ENCODE measurements at places on chromosomes 3 and 15.
A peak's percentile ranks its signal among the peaks of the same experiment; 100 is the strongest.

DNA sequence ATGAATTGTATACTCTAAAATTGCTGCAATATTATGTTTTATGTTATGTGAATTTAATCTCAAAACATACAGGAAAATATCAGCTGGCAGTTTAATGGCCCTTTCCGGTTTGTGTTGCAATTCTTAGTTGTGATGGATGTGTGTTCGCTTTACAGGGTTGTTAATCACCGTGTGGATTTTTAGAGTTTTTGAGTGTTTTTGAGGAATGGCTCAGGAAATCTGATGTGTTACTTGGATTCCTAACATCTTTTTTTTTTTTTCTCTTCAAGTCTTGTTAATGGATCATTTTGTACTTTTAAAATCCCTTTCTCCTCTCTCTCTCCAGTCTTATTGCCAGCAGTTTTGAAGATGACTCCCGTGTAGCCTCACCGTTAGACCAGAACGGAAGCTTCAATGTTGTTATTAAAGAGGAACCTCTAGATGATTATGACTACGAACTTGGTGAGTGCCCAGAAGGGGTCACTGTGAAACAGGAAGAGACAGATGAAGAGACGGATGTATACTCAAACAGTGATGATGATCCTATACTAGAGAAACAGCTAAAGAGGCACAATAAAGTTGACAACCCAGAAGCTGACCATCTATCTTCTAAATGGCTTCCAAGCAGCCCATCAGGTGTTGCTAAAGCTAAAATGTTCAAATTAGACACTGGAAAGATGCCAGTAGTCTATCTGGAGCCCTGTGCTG lies 35.7 kb downstream of the MGA start:
- H3K4me1 ChIP-seq, result no peaks in the 10 kb centered on the region
- DNase-seq, result peak; percentile 37
- no peaks in the 10 kb centered on the region for H3K27me3 ChIP-seq
- no peaks in the 10 kb centered on the region for H3K36me3 ChIP-seq
- H3K27ac ChIP-seq, result no peak overlapping the region

DNA sequence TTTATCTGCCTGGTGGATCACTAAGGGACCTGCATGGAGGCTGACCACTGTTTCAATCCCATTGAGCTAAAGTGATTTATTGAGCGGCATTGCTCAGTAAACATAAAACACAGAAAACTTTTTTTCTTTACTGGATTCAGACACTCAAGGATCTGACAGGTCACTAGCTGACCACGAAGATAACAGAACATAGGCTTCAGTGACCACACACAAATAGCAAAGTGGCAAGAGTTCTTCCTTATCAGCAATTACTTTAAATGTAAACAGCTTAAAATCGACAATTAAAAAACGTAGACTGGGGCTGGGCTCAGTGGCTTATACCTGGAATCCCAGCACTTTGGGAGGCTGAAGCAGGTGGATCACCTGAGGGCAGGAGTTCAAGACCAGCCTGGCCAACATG lies 48.7 kb downstream of the STAG1 start:
- no peak overlapping the region for H3K27ac ChIP-seq
- no peaks in the 10 kb centered on the region for H3K36me3 ChIP-seq
- no peaks in the 10 kb centered on the region for H3K27me3 ChIP-seq

- no peak for DNase-seq
- no peak overlapping the region for H3K4me3 ChIP-seq
- no peaks in the 10 kb centered on the region for H3K27me3 ChIP-seq
- H3K36me3 ChIP-seq, result no peaks in the 10 kb centered on the region
- no peaks in the 10 kb centered on the region for H3K4me1 ChIP-seq
- no peak overlapping the region for H3K27ac ChIP-seq
Measured at GRCh38 chr3:14234251-14235002, 55.8 kb downstream of the LSM3 start.

DNA sequence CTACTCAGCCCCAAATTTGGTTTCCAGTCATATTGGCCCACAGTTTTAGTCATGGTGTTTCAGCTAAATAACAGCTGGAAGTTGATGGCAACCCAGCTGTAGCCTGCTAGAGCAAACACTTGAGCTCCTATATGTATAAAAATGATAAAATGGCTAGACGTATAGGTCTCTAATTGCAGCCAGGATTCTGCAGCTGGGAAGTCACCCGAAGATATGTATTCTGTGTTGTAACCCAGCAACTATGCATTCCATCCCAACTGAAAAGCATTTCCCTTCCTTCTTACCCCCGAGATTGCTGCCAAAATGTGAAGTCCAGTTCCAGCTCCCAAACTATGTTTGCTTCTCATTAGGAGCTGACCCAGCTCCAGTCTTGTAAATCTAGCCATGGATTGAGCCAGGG lies 408.4 kb downstream of the AGBL1 start:
- H3K27ac ChIP-seq, result no peak overlapping the region
- no peak for DNase-seq
- H3K27me3 ChIP-seq, result no peaks in the 10 kb centered on the region
- no peak overlapping the region for H3K4me3 ChIP-seq

DNA sequence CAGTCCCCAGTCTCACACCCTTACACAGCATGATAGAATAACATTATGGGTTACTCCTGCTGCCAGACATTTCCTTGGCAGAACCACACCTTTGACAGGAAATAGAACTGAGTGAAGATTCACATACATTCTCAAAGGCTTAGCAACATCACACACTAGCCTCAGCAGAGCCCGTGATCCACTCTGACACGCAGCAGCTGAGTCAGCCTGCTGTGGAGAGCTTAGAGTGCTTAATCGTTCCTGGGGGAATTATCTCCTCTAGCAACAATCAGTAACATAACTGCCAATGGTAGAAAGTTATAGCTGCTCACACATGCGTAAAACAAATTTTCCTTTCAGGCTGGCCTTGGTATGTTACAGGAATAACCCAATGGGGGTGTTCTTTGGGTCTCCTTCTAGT lies 382.1 kb downstream of the GAP43 start:
- peak overlapping the region; percentile 46 for H3K27ac ChIP-seq
- no peaks in the 10 kb centered on the region for H3K36me3 ChIP-seq
- H3K4me1 ChIP-seq, result peaks cover 5% of the 10 kb centered on the region
- peak; percentile 96 for DNase-seq
- H3K27me3 ChIP-seq, result no peaks in the 10 kb centered on the region

DNA sequence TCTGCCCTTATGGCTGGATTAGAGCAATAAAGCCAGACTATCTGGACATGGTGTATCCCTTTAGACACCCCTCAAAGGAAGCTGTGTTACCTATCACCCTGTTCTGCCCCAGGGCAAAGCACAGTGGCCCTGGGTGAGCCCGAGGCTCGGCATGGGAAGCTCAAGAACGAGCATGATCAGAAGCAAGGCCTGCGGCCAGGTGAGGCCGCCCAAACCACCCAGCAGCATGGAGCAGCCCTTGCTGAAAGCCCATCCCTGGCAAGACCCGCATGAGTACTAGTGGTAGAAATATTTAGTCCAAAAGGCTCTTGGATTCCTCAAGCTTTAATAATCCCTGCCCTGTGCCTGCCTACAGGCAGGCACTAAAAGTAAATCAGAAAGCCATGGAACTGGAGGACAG lies 261.1 kb downstream of the MEX3B start:
- no peaks in the 10 kb centered on the region for H3K27me3 ChIP-seq
- H3K4me3 ChIP-seq, result no peak overlapping the region
- H3K27ac ChIP-seq, result no peak overlapping the region
- no peaks in the 10 kb centered on the region for H3K4me1 ChIP-seq
- no peaks in the 10 kb centered on the region for H3K36me3 ChIP-seq

DNA sequence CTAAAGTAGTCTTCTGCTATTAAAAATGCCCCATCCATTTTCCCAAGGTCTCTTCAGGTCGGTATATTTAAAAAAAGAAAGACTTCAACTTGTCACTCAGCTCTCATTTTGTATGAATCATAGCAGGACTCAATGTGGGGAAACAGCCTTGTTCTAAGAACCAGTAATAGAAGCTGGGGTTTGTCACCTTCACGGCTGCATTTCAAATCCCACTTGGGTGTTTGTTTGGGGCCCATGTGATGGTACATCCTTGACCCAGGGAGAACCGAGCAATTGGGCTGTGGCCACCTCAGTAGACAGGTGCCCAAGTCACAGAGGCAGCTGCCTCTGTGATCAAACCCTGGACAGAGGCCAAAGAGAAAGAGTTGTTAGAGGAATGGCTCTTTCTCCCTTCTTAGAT lies 70.3 kb upstream of the ARL8B start:
- H3K36me3 ChIP-seq, result no peaks in the 10 kb centered on the region
- no peak overlapping the region for H3K4me3 ChIP-seq
- no peaks in the 10 kb centered on the region for H3K4me1 ChIP-seq
- no peak for DNase-seq

- H3K4me1 ChIP-seq, result peaks cover 5% of the 10 kb centered on the region
- H3K36me3 ChIP-seq, result no peaks in the 10 kb centered on the region
- no peak overlapping the region for H3K4me3 ChIP-seq
Measured at GRCh38 chr3:56929809-56930615, 128.3 kb upstream of the ARHGEF3 start.

DNA sequence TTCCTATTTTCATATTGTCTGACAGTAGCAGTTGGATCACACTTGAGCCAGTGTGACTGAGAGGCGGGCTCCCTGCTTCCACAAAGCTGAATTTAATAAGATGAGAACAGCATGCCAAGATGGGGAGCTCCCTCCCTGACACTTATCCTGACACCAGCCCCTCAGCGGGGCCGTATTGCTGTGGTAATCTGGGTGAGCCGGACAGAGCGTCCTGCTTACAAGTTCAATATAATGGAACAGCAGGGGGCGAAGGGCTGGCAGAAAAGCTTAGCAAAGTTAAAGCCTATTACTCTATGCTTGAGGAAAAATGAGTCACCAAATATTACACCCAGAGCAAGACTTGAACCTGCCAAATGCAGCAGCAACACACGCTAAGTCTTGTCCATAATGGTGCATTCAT lies 163.8 kb upstream of the CMC1 start:
- no peak overlapping the region for H3K27ac ChIP-seq
- DNase-seq, result peak; percentile 32
- H3K36me3 ChIP-seq, result no peaks in the 10 kb centered on the region
- no peaks in the 10 kb centered on the region for H3K27me3 ChIP-seq

- H3K27ac ChIP-seq, result no peak overlapping the region
- H3K36me3 ChIP-seq, result no peaks in the 10 kb centered on the region
- no peak for DNase-seq
- no peaks in the 10 kb centered on the region for H3K4me1 ChIP-seq
Measured at GRCh38 chr15:63474810-63475316, 29.5 kb upstream of the USP3 start.

DNA sequence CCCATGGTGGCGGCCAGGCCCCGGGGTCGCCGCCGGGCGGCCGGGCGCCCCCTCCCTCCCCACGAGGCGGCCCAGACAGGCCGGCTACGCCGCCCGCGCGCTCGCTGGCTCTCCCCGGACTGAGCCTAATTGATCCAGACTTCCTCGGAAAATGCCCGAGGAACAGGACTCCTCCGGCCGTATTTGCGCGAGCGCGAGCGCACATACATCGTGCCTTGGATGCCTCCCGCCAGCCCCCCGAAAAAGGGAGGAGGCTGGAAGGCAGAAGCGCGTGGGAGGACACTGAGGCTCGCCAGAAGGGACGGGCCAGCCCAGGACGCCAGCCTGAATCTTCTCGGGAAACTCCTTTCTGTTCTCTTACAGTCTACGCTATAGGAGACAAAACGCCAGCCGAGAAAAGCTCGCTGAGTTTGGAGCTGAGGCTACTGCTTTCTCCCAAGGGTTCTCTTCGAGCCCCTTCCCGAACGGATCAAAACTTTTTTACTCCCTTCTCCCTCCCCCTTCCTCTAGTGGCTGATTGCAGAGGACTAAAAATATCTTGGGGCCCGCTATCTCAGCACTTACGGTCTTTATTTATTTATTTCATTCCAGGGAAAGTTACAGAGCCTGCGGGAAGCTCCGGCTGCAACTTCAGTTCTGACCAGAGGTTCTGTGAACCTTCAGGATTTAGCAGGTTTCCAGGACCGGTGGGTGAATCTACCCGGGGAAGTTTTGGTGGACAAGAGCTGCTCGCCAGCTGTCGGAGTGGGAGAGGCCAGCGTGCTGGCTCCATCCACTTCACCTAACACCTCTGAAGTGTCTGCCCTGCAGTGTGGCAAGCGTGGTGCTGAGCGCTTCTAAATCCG lies at the start of gene PDZRN3:
Gene PDZRN3 (minus strand): TSS at position 121 of the 845 bp plus-strand sequence.
- H3K36me3 ChIP-seq, result no peaks in the 10 kb centered on the region
- no peaks in the 10 kb centered on the region for H3K4me1 ChIP-seq
- no peaks in the 10 kb centered on the region for H3K27me3 ChIP-seq
- no peak within 1 kb of the TSS for H3K27ac ChIP-seq
- H3K4me3 ChIP-seq, result peak within 1 kb of the TSS; percentile 54
- peak; percentile 85 for DNase-seq

GRCh38 chr3:150764566-150764965 lies 1.6 kb upstream of the SIAH2 start:
- no peaks in the 10 kb centered on the region for H3K36me3 ChIP-seq
- DNase-seq, result no peak
- H3K27me3 ChIP-seq, result no peaks in the 10 kb centered on the region
- H3K4me3 ChIP-seq, result no peak overlapping the region
- H3K27ac ChIP-seq, result no peak overlapping the region

DNA sequence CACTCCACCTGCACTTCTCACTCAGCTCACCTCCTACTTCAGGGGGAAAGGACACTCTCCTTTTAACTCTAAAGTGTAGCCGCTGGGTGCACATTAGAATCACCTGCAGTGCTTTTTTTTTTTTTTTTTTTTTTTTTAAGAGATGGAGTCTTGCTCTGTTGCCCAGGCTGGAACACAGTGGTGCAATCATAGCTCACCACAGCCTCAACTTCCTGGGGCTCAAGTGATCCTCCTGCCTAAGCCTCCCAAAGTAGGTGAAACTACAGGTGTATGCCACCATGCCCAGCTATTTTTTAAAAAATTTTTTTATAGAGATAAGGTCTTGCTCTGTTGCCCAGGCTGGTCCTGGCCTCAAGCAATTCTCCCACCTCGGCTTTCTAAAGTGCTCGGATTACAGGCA lies 20.8 kb downstream of the GRAMD2A start:
- H3K36me3 ChIP-seq, result no peaks in the 10 kb centered on the region
- H3K27me3 ChIP-seq, result no peaks in the 10 kb centered on the region
- no peak for DNase-seq

GRCh38 chr3:156094391-156094790 lies 26.0 kb upstream of the KCNAB1 start:
- no peak for DNase-seq
- no peak overlapping the region for H3K4me3 ChIP-seq

- H3K36me3 ChIP-seq, result no peaks in the 10 kb centered on the region
- H3K27me3 ChIP-seq, result no peaks in the 10 kb centered on the region
- no peak for DNase-seq
- H3K4me1 ChIP-seq, result no peaks in the 10 kb centered on the region
Measured at GRCh38 chr15:92788196-92788595, 111.9 kb upstream of the CHD2 start.

Measured in mesendoderm (in vitro differentiated cells).